ENCODE measurements at places on chromosomes 1 and 21.
A peak's percentile ranks its signal among the peaks of the same experiment; 100 is the strongest.

GRCh38 chr1:22343456-22344328 lies 108.0 kb upstream of the ZBTB40 start:
- DNase-seq, result no peak

- no peak for DNase-seq
These were observed 1.8 kb upstream of the SERBP1 start for GRCh38 chr1:67431869-67432578.

DNA sequence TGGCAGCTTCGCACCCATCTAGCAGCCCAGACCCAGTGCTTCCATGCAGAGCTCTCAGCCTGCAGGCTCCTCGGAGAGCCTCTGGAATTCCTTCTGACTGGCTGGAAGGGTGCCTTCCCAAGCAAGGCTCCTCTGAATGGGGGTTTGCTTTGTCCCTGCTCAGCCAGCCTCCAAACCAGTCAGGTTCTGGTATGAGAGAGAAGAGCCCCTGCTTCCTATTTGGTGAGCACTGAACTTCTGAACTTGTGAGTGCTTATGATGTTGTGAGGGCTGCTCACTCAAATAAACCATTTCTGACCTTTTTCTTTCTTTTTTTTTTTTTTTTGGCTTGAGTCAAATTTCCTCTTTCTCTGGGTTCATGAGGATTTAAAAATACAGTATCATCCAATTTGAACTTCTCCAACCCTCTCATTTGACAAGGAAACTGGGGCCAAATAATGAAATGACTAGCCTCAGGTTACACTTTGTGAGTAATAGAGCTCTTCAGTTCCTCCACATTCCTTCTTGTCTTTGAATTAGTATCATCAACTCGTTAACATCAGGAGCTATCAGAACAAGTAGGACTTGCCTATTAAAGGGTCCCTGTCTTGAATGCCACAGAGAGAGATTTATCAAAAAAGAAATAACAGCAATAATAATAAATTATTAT lies 39.6 kb downstream of the GFI1 start:
- no peak for DNase-seq

GRCh38 chr1:169588112-169588511 lies 1.8 kb upstream of the F5 start:
- DNase-seq, result no peak

GRCh38 chr1:13807209-13807608 lies 107.2 kb downstream of the PRDM2 start:
- no peak for DNase-seq

DNA sequence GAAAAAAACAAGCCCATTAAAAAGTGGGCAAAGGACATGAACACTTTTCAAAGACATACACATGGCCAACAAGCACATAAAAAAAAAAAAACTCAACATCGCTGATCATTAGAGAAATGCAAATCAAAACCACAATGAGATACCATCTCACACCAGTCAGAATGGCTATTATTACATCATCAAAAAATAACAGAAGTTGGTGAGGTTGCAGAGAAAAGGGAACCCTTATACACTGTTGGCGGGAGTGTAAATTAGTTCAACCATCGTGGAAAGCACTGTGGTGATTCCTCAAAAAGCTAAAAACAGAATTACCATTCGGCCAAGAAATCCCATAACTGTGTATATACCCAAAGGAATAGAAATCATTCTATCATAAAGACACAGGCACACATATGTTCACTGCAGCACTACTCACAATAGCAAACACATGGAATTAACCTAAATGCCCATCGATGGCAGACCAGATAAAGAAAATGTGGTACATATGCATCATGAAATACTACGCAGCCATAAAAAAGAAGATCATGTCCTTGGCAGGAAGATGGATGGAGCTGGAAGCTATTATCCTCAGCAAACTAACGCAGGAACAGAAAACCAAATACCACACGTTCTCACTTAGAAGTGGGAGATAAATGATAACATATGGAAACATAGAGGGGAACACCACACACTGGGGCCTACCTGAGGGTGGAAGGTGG lies 70.1 kb downstream of the INTS7 start:
- no peak for DNase-seq

DNA sequence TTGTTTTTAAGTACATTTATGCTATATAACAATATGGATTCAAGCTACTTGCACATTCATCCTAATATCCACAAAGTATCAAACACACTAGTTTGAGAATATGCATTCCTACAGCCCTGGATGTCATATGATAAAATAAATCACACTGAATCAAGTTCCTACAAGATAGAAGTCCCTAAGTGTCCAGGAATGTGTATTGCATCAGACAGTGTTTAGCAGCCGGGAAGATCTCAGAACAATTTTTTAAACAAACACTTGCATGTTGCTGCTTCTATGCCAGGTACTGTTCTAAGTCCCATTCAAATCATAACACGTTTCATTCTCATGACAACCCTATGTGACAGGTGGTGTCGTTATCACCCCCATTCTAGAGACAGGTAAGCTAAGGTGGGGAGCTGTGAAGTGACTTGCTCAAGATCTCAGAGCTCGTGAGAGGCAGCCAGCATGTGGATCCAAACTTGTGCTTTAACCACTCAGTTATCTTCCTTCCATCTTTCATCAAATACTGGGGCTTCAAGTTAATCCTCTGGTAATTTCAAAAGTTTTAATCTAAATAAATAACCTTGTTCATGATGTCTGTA lies 68.3 kb upstream of the KIF26B start:
- no peak for DNase-seq

- no peak for DNase-seq
These were observed 48.8 kb downstream of the SUCO start for GRCh38 chr1:172581779-172582178.

DNA sequence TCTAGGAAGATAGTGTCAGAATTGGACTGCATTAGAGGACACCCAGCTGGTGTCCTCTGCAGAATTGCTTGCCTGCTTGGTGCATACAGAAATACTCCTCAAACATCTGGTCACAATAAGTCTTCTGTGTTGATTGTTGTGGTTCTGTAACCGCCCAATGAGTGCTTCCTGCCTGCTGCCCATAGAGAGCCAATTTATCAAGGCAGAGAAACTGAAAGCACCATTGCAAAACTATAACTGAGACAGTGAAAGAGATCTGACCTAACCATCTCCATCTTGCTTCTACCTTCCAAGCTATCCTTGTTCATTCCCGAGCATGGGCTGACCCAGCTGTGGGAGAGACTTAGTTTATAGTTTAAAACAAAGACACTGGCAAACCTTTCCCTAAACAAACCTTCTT lies 462.4 kb upstream of the RGS18 start:
- DNase-seq, result no peak

- DNase-seq, result no peak
These were observed 68.7 kb downstream of the DNAH14 start for GRCh38 chr1:224998185-224998584.

DNA sequence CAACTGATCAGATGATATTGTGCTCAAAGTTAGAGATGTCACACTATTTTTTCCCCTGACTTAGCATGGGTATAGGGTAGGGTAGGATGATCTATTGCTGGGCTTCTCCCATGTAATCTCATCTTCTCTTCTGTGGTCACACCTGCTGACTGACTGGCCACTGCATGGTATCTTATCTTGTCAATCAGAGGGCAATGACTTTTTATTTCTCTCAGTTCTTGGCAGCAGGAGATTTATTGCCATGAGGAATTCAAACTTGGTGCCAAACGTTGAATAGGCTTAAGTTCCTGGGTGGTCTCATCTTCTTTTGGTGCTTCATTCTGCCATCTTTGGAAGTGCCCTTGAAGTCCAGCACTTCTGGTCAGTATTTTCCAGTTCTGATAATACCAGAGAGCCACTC lies 226.4 kb upstream of the POGK start:
- no peak for DNase-seq

- no peak for DNase-seq
These were observed 6.2 kb downstream of the E2F2 start for GRCh38 chr1:23524716-23525401.

DNA sequence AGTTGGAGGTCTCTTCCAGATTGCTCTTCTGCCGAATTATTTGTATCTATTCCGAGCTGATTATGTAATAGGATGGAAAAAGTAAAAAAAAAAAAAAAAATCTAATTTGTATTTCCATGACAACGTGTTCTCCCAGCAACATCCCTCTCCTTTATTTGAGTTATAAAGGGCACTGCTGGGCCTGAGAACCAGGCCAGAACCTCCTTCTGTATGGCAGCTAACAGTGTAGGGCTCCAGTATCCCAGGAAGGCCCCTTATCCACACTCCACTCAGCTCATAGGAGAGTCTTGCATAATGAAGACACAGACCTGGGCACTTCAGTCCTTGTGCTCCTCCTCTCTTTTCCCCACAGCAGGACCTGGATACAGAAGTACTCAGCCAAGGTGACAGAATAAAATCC lies 3.7 kb upstream of the IPO9 start:
- no peak for DNase-seq

- peak; percentile 97 for DNase-seq
These were observed 98.9 kb downstream of the DHRS3 start for GRCh38 chr1:12518931-12519692.

DNA sequence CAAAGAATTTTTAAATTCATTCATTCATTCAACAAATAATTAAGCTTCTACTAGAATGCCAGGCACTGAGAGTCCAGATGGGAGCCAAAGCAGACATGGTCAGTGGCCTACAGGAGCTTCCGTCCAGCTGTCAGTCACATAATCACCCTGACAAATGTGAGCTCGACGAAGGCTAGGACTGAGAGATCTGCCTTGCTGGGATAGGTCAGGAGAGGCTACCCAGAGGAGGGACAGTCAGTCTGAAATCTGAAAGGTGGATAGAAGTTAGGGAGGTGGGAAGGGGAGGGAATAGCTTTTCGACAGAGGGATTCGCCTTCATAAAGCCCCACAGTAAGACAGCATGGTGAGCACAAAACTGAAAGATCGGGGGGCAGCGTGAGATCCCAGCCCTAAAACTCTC lies 8.3 kb downstream of the EPHX1 start:
- no peak for DNase-seq

GRCh38 chr1:151372058-151372934 lies at the start of gene SELENBP1:
Gene SELENBP1, minus strand, starts transcription at chr1:151372705. Its CDS starts 64 bp downstream, at chr1:151372641.
- DNase-seq, result no peak

DNA sequence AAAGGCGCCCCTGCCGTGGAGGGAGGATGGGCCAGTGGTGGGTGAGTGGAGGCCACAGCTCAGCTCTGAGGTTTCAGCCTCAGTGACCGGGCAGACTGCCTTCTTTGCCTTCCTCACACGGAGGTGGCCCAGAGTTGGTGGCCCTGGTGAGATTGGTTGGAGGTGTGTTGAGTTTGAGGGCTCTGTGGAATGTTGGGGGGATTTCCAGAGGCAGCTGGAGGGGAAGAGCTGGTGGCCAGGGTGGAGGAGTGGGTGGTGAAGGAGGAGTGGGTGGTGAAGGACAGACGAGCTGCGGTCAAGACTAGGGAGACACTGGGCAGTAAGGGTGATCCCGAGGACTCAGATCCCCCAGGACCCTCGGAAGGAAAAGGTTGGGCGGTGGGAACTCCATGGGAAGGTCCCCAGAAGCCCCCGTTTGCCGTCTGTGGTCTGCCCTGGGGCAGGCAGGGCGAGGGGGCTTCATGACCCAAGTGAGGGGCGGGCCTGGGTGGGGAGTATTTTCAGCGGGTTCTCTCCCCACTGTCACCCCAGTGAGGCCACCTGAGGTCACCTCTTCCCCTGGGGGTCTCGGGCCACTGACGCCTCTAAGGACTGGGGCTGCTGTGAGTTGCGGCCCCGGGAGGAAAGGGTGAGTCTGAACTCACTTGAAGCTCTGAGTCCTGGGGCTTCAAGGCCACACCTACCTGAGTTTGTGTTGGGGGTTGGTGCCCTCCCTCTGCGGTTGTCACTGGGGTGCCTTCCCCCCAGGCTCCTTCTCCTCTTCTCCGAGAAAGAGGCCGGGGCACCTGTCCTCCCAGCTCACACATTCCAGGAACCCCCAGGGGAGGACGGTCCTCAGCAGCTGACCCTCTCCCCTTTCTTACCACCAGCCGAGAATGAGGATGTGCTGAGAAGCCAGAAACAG lies 22.7 kb upstream of the PIK3CD start:
- no peak for DNase-seq

DNA sequence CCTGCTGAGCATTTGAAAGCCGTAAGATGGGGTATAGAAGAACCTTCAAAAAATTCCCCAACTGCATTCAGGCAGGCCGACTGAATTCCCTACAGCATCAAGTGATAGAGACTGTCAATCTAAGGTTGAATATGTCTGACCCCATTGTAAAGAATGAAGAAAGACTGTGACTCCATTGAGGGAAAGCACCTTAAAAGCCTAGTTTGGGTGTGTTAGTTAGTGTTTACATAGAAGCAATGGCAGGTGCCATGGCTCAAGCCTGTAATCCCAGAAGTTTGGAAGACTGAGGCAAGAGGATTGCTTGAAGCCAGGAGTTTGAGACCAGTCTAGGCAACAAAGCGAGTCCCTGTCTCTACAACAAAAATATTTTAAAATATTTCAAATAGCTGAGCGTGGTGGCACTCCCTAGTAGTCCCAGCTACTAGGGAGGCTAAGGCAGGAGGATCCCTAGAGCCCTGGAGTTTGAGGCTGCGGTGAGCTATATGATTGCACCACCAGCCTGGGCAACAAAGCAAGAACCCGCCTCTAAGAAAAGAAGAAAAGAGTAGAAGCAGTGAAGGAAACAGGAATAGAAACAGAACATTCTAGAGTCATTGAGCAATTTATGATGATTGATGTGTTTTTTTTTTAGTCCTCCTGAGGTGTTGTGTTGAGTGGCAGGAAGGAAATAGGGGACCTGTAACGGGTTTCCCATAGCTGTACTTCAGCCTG lies 15.4 kb downstream of the POLR3GL start:
- DNase-seq, result no peak

GRCh38 chr1:161267321-161267720 lies 8.8 kb downstream of the PCP4L1 start:
- DNase-seq, result no peak

DNA sequence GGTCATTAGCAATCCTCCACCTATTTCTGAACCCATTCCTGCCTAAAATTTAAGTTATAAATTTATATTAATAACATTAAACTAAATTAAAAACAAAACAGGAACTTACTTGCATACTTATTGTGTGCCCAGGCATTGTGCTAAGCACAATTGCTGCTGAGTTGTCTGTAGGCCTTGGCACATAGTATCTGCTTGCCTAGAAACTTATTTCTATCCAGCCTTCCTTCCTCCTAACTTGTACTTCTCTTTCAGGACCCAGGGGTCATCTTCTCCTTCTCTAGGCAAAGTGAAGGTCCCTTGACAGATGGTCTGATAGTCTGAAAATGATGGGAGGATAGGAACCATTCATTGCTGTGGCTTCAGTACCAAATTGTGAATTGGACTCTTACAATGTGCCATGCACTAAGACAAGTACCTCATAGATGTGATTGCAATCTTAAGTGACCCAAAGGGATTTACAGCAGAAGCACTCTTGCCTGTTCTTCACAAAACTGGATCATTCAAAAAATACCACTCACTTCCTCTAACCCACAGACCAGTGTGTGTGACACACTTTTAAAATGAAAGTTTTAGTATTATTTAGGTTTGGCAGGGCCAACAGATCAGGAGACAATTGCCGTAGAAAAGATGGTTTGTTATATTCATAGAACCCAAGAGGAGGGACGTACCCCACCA lies 10.3 kb upstream of the CD101 start:
- DNase-seq, result no peak

DNA sequence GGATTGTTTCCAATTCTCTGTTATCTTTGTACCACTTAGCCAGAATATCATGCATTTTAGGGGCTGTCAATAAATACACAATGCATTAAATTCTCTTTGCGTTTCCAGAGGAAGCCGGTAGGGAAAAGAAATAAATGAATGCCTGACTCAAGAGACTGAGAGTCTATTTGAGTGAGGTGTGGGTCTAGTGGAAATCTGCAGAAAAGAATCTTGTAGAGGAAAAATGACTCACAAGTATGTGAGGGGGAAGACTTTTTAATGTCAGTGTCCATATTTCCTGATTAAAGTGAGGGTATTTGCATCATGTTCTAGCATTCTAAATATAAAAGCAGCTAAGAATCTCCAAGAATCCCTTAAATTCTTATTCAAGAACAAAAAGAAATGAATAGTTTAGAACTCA lies 271.1 kb downstream of the PTPRC start:
- no peak for DNase-seq
